ENCODE measurements at places on chromosomes 5 and 9. TPM values are rescaled to one million over a fixed set of nuclear protein-coding genes. Genes with fewer than 3 reads are reported as not detected.

- DNase-seq = no peak
These were observed 903.8 kb downstream of the EFNA5 start for GRCh38 chr5:106766916-106767315.

DNA sequence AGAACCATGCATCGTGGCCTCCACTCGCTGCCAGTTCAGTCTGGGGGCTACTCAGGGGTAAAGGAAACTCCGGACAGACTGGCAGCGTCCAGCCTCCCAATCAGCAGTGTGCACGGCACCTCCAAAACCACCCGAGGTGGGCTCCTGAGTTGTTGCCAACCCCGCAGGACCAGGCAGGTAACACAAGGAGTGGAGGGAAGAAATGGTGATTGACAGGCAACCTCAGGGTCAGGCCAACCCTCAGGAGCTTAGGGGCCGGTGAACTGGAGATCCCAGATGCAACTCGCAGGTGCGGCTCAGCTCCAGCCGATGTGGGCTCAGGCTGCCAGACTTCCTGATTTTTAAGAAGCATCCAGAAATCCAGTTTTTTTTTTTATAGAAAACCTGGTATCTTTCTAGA is 37.3 kb upstream of the AKNA start:
- no peak for DNase-seq

FOXD4L6 gene
- not detected for total RNA-seq

- peak; percentile 76 for DNase-seq
These were observed 21.2 kb upstream of the PFDN1 start for GRCh38 chr5:140324041-140324600.

Measured in epithelial cell of proximal tubule (primary cell).